Stimulated activated CD4-positive, alpha-beta T cell treated with anti-CD3 and anti-CD28 coated beads, Interleukin-4, amount 100 ng/mL, for 1 hour (primary cell): ENCODE measurements at places on chromosomes 6 and 20.

GRCh38 chr6:22325481-22325880, 28.6 kb upstream of the PRL start:
- no peak for DNase-seq

- no peak for DNase-seq
Measured at GRCh38 chr6:142827991-142828390, 117.0 kb downstream of the HIVEP2 start.

DNA sequence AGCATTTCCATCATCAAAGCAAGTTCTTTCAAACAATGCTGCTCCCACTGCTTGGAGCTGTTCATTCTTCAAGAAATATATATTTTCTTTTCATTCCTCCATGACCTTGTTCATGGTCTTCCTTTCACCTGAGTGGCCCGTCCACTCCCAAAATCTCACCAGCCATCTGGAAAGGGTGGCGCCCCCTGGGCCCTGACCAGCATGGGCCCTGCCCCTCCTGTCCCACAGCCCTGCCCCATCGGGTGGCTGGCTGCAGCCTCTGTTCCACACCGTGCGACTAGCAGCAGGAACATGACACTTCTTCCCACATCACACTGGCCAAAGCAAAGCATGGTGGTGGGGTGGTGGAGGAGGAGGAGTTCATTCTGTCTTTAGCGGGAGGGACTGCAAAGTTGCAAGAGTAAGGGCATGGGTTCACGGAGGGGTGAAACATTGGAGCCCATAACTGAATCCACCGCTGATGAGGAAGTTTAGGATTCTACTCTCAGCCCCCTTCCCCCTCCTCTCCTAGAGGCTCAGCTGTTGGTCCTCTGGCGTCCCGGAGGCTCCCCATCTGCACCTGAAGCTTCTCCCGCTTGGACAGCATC, 195.2 kb upstream of the SLC24A3 start:
- no peak for DNase-seq

DNA sequence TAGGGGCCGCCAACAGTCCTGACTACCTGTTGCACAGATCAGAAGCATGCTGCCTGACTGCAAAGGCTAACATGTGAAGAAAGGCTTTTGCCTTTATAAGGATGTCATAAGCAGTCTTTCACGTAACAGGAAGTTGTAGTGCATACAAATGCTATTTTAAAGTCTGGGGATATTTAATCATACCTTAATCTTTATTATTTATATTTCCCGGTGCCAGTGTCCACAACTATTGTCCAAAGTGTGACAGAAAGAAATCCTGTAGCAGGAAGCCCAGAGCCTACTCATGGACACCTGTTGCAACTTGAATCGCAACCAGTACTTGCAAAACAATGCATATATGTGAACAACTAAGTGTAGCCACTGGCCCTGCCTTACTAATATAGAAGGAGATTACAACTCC, 235.8 kb downstream of the ALDH8A1 start:
- no peak for DNase-seq

DNA sequence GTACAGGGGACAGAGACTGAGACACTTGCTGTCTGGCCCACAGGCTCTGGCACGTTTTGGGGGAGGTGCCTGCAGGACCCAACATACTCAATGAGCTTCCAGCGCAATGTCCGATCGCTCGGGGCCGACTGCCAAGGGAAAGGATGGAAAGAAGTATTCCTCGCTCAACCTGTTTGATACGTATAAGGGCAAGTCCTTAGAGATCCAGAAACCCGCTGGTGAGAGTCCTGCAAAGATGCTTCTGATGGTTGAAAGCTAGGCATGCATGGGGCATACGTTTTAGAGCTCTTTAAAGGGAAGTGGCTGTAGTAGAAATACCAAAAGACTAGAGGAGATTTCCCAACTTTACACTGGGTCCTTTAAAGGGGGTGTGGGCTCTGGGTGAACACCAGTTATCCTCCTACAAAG, 2.2 kb downstream of the PRRC2A start:
- DNase-seq, result no peak

- no peak for DNase-seq
Measured at GRCh38 chr6:38503032-38503773, 136.5 kb downstream of the BTBD9 start.

GRCh38 chr6:124438546-124439065, 523.6 kb upstream of the RNF217 start:
- DNase-seq, result no peak

DNA sequence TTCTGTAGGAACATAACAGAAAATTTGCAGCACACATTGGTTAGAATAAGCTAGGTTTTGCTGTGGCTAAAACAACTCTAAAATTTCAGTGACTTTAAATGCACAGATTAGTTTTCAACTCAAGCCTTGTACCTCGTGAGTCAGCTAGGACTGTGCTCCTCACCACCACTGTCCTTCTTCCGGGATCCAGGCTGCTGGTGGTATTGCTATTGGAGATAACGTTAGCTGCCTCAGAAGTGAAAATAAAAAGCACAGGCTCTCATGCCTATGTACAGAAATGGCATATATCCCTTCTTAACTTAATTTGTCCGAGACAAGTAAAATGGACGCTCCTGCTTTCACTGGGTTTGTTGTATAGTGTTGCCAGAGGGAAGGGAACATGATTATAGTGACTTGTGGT, 931.1 kb upstream of the EYS start:
- no peak for DNase-seq

GRCh38 chr6:105174512-105174911, 5.3 kb downstream of the POPDC3 start:
- DNase-seq, result no peak

DNA sequence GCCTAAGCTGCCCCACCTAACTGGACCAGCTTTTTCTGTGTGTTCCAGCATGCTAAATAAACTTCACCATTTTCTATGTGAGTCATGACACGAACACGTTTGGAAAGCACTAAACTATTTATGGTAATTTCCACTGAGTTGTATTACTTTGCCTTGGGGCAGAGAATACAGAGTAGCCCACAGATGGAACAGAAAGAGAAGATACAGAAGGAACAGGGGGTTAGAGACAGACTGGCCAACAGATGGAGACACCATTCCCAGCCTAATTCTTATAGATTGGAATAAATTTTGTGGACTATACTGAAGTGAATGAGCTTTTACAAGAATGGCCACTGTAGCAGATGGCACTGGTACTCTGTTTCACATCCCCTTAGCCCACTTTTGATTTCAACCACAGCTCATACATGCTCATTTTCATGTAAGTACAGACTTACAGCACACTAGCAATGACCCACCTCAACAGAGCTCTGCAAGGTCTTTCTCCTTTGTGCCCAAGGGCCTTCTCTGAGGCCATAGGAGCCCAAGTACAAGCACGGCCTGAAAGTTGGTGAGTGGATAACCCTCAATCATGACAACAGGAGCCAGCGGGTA, 13.1 kb upstream of the NT5DC1 start:
- DNase-seq, result no peak

GRCh38 chr20:18802012-18802634, 11.5 kb upstream of the SCP2D1 start:
- DNase-seq, result no peak

GRCh38 chr6:20286968-20287565, 74.8 kb upstream of the MBOAT1 start:
- DNase-seq, result no peak

DNA sequence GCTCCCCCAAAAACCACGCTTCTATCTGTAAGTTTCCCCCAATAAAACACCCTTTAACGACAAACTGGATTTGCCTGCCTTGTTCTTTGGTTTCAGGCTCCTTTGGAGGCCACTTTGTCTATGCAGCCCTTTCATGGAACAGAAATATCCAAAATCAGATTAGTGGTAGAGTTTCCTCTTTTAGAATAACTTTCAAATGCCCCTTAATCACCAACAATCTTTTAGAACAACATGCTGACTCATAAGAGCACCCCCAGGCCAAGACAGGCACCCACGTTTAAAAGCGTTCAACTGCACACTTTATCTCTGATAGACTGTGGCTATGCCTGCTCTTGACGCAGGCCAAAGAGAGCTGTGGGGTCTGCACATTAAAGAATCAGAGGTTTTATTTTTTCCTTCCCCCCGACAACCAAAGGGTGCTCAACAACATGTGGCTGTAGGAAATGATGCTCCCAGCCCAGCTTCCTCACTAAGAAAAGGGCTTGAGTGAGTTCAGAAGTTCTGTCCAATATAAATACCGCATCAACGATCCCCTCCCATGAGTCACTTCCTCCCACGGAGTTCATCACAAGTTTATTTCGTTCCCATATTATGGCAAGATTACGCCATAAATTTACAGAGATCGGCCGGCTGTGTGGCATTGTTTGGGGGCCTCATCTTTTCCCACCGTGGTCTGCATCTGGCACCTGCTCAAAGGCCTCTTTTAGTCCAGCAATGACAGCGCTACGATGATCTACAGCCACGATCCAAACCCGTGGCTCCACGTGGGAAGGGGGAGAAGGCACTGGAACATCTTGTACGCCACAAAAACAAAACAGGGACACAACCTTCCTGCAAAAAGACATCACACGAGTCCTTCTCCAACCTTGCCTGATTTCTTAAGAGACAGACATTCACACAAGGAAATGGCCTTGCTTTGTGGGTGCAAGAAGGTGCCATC, 88.8 kb upstream of the NFATC2 start:
- DNase-seq, result no peak

DNA sequence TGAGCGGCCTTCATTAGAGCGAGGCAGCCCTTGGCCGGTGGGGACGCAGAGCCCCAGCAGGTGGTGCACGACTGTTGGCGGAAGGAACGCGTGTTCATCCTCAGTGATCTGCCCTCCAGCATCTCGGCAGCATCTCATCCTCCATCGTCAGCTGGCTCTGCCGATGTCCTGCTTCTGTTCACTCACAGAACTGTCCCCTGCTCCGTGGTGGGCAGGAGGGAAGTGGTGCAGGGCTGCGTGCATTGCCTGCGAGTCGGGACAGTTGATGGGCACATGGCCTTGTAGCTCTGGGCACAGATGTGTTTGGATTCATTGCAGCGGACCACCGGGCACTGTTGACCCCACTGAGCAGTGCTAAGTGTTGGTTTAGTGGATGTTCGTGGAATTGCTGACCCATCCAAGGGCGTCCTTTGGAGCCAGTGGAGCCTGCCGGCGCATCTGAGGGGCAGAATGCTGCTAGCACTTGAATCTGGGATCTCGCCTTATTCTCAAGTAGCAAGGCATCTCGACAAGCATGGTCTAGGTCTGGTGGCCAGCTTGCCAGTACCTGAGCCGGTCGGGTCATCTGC, 6.7 kb upstream of the SLC17A9 start:
- DNase-seq, result no peak

DNA sequence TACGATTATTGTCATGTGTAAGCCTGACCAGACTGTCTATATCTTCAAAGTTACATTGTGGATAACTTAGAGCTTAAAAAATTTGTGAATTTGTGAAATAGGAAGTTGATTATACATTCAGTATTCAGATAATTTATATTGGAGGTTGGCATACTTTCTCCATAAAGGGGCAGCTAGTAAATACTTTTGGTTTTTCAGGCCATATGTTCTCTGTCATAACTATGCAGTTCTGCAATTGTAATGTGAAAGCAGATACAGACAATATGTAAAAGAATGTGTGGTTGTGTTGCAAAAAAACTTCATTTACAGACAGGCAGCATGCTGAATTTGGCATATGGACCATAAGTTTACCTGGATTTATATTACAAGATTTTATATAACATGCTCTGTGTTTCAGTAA, 29.3 kb downstream of the HSF2 start:
- DNase-seq, result no peak
